ENCODE measurements at places on chromosomes 3 and 15. TPM values are rescaled to one million over a fixed set of nuclear protein-coding genes. Genes with fewer than 3 reads are reported as not detected.
A peak's percentile ranks its signal among the peaks of the same experiment; 100 is the strongest.

The TERB2 gene
- total RNA-seq: not detected

The ARL14 gene
- total RNA-seq: not detected

The CATSPER2 gene
- 2.7 TPM for total RNA-seq

The SLC12A1 gene
- not detected for total RNA-seq

The PKM gene
- total RNA-seq: 443 TPM

The FBN1 gene
- 75.3 TPM for total RNA-seq

The C15orf39 gene
- 36.3 TPM for total RNA-seq

The CXCR6 gene
- 4.3 TPM for total RNA-seq

GRCh38 chr3:187798531-187799530 lies 53.6 kb upstream of the BCL6 start:
- no peak for DNase-seq
- H3K4me3 ChIP-seq: no peak overlapping the region
- H3K36me3 ChIP-seq: no peaks in the 10 kb centered on the region

DNA sequence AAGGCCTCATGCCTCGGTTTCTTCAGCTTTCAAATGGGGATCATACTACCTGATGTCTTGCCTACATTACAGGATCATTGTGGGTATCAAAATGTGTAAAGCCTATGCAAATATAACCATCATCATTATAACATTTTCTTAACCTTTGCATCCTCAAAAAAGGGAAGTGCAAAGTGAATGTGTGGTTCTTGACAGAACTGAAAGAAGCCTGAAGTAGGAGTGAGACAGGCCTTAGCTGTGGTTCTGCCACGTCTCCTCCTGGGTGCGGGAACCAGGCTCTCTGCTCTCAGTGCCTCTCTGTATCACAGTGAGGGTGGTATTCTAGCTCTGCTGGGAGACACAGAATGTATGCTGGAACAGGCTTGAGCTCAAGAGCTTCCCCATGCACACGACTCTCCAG lies 316.9 kb upstream of the ICE2 start:
- no peak overlapping the region for H3K27ac ChIP-seq
- H3K4me1 ChIP-seq: peaks cover 20% of the 10 kb centered on the region
- no peak overlapping the region for H3K4me3 ChIP-seq
- no peaks in the 10 kb centered on the region for H3K27me3 ChIP-seq
- no peak for DNase-seq

GRCh38 chr3:71131375-71132314 lies 451.9 kb downstream of the FOXP1 start:
- DNase-seq: no peak
- peak overlapping the region; percentile 88 for H3K27ac ChIP-seq
- H3K27me3 ChIP-seq: no peaks in the 10 kb centered on the region
- peak overlapping the region; percentile 7 for H3K4me3 ChIP-seq
- peaks cover 74% of the 10 kb centered on the region for H3K4me1 ChIP-seq

GRCh38 chr15:27043770-27044169 lies 72.8 kb downstream of the GABRG3 start:
- no peaks in the 10 kb centered on the region for H3K36me3 ChIP-seq
- no peak for DNase-seq
- no peak overlapping the region for H3K27ac ChIP-seq
- no peaks in the 10 kb centered on the region for H3K4me1 ChIP-seq
- H3K27me3 ChIP-seq: no peaks in the 10 kb centered on the region

GRCh38 chr3:127002195-127003174 lies 19.6 kb downstream of the PLXNA1 start:
- H3K4me1 ChIP-seq: peaks cover 43% of the 10 kb centered on the region
- H3K4me3 ChIP-seq: peak overlapping the region; percentile 28
- peaks cover 1% of the 10 kb centered on the region for H3K36me3 ChIP-seq

DNA sequence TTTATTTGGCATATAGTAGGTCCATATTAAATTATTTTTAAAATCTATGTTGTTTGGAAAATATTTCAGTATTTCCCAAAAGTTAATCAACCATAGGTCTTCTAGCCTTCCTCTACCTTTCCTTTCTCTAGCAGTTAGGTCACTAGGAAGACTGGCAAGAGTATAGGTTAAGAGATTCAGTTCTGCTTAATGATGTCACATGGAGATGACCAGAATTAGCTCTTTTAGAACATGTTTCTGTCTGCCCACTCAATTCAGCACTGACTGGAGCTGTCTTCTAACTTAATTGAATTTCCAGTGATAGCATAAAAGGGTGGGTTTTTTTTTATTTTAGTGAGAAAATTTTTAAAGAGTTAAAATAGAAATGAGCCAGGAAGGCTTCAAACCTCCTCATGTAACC lies 23.8 kb upstream of the ZBED2 start:
- H3K4me3 ChIP-seq: no peak overlapping the region
- H3K4me1 ChIP-seq: no peaks in the 10 kb centered on the region
- no peak for DNase-seq
- no peak overlapping the region for H3K27ac ChIP-seq

- no peaks in the 10 kb centered on the region for H3K4me1 ChIP-seq
- H3K27ac ChIP-seq: no peak overlapping the region
- no peaks in the 10 kb centered on the region for H3K27me3 ChIP-seq
- no peak overlapping the region for H3K4me3 ChIP-seq
Measured at GRCh38 chr15:62141643-62142588, 23.2 kb downstream of the C2CD4B start.

DNA sequence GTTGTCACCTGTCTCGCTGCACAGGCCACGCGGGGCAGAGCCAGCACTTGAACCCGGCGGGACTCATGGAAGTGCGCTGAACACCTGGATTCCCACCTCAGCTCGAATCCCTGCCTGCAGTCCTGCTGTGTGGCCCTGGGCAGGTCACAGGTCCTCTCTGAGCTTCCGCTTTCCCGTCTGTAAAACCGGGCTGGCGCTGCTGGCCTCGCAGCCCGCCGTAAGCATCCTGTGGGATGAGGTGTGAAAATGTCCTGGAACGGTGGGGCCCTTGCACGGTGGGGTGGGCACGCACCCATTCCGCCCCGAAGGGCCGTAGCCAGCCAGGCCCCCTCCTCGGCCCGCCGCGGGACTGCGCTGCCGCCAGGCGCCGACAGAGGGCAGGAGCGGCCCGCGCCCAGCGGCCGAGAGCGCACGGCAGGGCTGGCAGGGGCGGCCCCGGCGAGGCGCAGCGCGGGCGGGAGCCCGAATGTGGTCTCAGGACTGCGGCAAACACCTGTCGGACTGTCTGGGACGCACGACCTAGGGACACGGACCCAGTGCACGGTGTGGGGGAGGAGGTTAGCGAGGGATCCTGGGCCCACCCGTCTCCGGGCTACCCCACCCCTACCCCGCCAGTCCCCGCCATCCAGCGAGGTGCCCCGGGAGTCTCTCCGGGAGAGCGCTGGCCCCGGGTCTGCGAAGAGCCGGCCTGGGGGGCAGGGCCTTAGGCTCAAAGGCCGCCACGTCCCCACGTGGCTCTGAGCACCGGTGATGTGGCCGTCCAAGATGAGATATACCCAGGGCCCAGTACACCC lies 40.4 kb downstream of the DNAJB8 start:
- H3K27me3 ChIP-seq: peaks cover 24% of the 10 kb centered on the region
- peaks cover 8% of the 10 kb centered on the region for H3K4me1 ChIP-seq
- H3K27ac ChIP-seq: no peak overlapping the region
- no peaks in the 10 kb centered on the region for H3K36me3 ChIP-seq
- H3K4me3 ChIP-seq: peak overlapping the region; percentile 42

GRCh38 chr3:58585994-58586393 lies 8.8 kb upstream of the FAM107A start:
- H3K4me3 ChIP-seq: peak overlapping the region; percentile 58
- no peak overlapping the region for H3K27ac ChIP-seq
- H3K27me3 ChIP-seq: peaks cover 21% of the 10 kb centered on the region

DNA sequence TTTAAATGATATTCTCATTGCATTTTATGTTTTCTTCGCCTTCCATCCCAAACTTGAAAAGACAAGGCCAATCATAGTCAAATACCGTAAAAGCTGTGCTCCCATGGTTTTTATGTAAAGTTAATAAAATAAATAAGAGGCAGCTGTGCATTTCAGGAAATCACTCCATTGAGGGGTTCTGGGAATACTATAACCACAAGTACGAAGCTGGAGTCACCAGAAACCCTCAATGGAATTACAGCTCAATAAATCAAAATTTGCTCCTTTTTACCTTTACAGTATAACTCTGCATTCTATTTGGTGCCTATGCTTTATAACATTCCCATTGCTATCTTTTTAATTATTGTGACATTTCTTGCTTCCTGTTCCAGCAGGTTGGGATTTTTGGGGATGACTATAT lies 77.2 kb downstream of the C3orf38 start:
- no peak for DNase-seq
- no peaks in the 10 kb centered on the region for H3K36me3 ChIP-seq
- no peak overlapping the region for H3K27ac ChIP-seq
- no peaks in the 10 kb centered on the region for H3K27me3 ChIP-seq
- H3K4me1 ChIP-seq: no peaks in the 10 kb centered on the region
- no peak overlapping the region for H3K4me3 ChIP-seq

- peaks cover 9% of the 10 kb centered on the region for H3K36me3 ChIP-seq
- H3K4me3 ChIP-seq: no peak overlapping the region
- H3K27me3 ChIP-seq: no peaks in the 10 kb centered on the region
- no peaks in the 10 kb centered on the region for H3K4me1 ChIP-seq
- no peak for DNase-seq
- H3K27ac ChIP-seq: no peak overlapping the region
Measured at GRCh38 chr3:64621726-64622395, 65.9 kb downstream of the ADAMTS9 start.

DNA sequence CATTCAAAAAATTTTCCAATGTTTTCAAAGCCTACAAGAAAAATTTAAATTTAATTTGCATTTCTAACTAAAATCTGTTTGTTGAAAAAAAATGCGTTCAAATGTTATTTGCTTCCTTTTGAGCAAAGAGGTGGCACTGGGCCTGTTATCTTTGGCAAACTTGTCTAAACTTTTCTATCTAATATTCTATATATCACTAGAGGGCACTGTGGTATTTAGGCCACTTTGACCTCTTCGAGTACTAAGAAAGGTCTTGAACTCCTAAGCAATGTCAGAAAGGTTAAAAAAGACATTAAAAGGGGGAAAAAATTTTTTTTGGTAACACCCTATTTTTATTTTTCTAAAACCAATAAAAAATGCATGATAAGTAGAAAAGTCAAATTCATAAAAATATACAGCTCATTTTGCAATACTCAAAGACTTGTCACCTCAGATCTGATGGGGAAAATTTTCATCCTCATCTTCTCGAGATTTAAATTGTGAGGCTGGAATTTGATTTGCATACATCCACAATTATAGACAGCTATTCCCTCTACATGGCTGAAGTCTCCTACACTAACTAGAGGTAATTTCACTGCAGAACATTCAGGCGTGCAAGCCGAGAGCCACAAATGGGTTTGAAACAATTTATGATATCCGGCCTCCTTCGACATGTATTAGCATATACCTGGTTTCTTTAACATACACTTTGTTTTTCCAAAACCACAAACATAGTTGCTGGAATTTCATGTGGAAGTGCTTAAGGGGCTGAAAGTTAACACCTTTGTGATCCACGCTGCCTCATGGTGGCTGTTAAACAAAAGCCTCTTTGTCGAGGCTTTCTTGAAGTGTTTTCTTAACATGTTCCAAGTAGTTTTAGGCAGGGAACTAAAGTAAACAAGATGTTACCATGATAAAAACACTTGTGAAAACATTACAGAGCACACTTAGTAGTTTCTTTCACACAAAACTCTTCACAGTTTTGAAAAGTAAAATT lies 576.4 kb downstream of the FOXP1 start:
- H3K4me3 ChIP-seq: no peak overlapping the region
- no peak for DNase-seq
- peak overlapping the region; percentile 44 for H3K27ac ChIP-seq
- H3K36me3 ChIP-seq: no peaks in the 10 kb centered on the region
- no peaks in the 10 kb centered on the region for H3K27me3 ChIP-seq

- no peak overlapping the region for H3K4me3 ChIP-seq
- no peak overlapping the region for H3K27ac ChIP-seq
- peaks cover 6% of the 10 kb centered on the region for H3K27me3 ChIP-seq
- no peak for DNase-seq
Measured at GRCh38 chr15:85955501-85956391, 123.9 kb upstream of the AGBL1 start.
